ENCODE measurements at places on chromosomes 3 and 15. TPM values are rescaled to one million over a fixed set of nuclear protein-coding genes. Genes with fewer than 3 reads are reported as not detected.

The GOLGA8M gene
- total RNA-seq, result 6.8 TPM

The NANOGP8 gene
- 0.45 TPM for total RNA-seq

The HPS3 gene
- total RNA-seq, result 5.1 TPM

The SLC7A14 gene
- total RNA-seq, result 0.10 TPM

The ROPN1 gene
- not detected for total RNA-seq

The TRH gene
- total RNA-seq, result not detected

The P2RY1 gene
- 1.1 TPM for total RNA-seq

The DUOXA2 gene
- not detected for total RNA-seq

DNA sequence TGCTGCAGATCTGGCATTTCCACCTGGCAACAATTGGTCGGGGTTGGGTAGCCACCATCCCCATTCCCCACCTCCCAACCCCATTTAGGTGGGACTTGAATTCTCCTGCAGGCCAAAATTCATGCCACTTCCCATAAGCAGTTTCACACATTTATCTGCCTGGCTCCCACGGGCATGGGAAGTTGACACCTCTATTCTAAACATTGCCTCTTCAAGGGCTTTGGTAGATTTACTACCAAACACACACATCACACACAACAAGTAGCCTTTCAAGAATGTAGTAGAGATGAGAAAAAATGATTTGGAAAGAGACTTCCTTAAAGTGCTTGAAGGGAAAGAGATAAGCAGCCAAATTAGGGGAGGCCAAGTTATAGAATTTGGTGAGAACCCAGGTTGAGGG, 30.9 kb downstream of the ZBTB38 start:
- DNase-seq, result no peak

DNA sequence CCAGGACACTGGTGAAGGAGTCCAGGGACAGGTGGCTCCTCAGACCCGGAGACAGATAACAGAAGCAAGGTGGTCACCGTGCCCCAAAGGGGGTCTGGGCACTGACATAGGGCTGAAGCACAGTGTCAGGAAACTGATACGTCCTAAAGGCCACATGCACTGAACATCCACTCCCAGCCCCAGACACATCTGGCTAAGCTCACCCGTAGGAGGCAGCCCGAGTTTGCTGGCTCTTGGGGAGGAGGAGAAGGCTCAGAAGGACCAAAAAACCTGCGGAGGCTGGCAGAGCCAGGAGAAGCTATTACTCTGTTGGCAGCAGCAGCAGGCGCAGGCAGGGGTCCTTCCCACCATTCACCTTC, 1.2 kb downstream of the CACNA2D2 start:
- no peak for DNase-seq

DNA sequence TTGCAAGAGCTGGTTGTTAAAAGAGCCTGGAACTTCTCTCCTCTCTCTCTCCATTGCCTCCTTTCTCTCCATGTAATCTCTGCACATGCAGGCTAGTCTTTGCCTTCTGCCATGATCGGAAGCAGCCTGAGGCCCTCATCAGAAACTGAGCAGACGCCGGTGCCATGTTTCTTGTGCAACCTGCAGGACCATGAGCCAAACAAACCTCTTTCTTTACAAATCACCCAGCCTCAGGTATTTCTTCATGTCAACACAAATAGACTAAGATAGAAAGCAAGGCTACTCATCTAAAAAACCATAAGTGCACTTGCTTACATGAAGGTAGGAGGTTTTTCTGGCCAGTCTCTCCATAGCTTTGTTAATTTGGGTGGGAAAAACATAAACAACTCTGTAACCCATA, 8.7 kb downstream of the PDZRN3 start:
- no peak for DNase-seq

GRCh38 chr15:100877551-100877950, 2.1 kb upstream of the ALDH1A3 start:
- no peak for DNase-seq

GRCh38 chr3:104933972-104934371, 432.7 kb upstream of the ALCAM start:
- no peak for DNase-seq

- DNase-seq, result no peak
Measured at GRCh38 chr3:189621948-189622603, 9.1 kb upstream of the TP63 start.

DNA sequence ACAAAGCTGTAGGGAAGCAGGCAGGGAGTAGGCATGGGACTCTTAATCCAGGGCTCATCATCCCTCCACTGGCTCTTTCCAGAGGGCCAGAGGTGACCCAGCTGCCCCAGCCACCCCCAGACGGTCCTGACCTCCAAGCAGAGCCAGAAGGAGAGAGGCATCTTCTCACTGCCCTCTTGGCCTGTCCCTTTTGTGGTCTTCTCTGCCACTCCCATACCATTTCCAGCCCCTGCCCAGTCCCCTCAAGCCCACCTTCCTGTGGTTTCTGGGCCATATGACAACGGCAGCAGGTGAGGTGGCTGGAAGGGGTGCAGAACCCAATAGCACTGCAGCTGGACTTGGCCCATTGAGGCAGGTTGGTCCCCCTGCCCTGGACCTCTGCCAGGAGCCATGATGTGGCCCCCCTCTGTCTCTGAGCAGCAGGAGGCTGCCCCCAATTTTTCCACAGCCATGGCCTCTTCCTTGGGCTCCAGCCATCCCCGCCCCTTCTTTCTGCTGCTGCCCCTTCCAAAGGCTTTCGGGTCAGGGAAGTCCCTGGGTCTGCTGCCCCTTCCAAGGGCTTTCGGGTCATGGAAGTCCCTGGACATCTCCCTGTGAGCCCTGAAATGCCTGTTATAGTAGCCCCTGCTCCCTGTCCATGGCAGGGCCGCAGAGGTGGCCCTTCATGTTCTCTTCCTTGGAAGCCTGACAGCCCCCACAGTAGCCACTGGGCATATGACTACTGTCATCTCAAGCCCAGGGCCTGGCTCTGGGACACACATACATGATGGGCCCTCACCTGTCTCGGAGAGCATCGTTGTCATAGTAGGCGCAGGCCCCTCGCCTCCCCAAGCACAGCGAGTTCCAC, 39.5 kb upstream of the RAB6B start:
- peak; percentile 38 for DNase-seq

GRCh38 chr15:27336676-27337075, 365.7 kb downstream of the GABRG3 start:
- DNase-seq, result no peak

DNA sequence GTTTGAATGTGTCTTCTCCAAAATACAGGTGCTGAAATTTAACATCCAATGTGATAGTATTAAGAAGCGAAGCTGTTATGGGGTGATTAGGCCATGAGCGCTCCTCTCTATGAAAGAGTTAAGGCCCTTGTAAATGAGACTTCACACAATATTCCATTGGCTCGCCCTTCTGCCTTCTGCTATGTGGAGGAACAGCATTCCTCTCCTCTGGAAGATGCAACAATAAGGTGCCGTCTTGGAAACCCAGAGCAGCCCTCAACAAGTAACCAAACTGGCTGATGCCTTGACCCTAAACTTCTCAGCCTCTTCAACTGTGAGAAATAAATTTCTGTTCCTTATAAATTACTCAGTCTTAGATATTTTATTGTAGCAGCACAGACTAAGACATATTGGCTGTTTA, 874.6 kb downstream of the ROBO1 start:
- DNase-seq, result no peak

DNA sequence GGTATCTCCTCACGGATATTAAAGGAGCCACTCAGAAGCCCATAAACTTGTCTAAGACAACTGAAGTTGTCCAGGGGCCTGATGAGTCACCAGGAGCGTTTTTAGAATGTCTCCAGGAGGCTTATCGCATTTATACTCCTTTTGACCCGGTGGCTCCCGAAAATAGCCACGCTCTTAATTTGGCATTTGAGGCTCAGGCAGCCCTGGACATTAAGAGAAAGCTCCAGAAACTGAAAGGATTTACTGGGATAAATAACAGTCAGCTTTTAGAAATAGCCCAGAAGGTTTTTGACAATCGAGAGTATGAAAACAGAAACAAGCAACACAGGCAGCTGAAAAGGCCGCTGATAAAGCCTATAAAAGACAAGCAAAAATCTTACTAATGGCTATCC, 4.1 kb downstream of the DET1 start:
- DNase-seq, result no peak

DNA sequence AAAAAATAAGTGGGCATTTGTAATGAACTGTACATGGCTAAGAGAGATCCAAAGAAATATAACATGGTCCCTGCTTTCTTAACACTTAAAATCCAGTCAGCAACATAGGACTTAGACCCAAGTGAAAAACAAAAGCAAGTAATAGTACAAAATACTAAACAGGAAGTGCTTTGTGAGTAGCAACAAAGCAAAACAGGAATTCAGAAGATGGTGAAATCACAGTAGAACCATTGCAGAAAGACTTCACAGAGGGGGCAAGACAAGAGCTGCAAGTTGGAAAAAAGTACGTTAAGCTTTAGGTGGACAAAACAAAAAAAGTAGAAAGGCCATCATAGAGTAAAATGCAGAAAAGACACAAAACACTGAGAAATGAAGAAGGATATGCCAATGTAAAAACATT, 116.0 kb downstream of the TBC1D5 start:
- DNase-seq, result no peak

DNA sequence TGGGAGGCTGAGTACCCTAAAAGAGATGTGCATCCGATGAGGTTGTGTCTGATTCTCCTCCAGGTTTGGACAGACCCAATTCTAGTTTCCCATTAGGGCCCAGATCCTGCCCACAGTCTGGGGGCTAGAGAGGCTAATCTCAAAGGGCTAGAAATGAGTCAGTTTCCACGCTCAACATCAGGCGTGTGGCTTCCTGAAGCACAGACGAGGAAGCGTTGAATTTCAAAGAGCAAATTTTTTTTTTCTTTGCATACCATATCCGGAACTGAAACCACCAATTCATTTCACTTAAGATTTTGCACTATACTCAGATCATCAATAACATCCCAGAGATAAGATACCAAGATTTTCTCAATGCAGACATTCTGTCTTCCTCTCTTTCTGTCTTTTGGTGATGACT, 173.8 kb upstream of the BCL6 start:
- no peak for DNase-seq

DNA sequence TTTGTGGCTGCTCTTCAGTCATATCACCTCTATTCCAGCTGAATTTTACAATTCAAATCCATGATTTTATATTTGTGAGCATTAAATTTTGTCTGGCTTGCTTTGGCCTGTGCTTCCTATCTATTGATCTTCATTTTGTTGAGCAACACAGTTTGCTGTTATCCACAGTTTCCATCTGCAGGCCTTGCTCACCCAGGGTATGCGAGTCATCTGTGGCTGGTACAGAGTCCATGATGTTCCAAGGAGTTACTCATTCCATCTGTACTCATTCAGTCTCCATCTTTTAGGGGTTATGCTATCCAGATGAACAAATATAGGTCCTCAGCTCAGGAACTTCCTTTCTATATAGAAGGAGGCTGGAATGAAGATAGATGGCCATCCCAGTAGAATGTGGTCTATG, 70.1 kb upstream of the CCK start:
- DNase-seq, result no peak

DNA sequence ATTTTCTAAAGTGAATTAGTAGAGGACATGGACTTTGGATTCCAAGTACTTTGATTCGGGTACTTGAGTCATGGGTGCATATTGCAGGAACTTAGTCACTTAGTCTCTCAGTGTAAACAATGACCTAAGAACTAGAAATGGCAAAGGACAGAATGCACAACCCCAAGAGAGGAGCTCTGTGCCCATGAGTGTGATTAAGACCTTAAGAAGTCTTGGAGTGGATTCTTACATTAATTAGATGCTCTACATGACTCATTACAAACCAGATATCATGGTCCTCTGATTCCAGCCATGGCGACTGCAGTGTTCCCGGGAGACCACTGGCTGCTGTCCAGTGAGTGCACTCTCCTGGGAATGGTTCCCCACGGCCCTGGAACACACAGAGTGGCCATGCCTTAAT, 251.5 kb downstream of the GABRG3 start:
- no peak for DNase-seq

GRCh38 chr15:72312605-72313447, 7.1 kb downstream of the CELF6 start:
- peak; percentile 71 for DNase-seq

DNA sequence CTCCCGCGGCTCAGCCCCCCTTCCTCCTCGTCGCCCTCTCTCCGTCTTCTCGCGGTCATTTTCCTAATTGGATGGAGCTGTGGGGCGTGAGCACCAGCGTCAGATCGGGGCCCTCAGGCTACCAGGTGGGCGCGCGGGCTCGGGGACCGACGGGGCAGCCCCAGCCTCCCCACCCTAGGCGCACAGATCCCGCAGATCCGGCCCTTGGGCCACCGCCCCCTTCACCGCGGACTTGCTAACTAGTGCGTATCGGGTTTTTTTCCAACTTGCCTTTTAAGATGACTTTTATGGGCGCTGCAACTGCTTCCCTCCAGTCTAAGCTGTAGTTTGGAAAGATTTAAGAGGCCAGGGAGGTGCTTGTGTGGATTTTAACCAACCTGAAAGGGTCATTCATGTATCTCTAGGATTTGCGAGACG, 1.3 kb downstream of the ZNF710 start:
- DNase-seq, result no peak

- no peak for DNase-seq
Measured at GRCh38 chr15:47432826-47433225, 284.5 kb upstream of the SEMA6D start.

DNA sequence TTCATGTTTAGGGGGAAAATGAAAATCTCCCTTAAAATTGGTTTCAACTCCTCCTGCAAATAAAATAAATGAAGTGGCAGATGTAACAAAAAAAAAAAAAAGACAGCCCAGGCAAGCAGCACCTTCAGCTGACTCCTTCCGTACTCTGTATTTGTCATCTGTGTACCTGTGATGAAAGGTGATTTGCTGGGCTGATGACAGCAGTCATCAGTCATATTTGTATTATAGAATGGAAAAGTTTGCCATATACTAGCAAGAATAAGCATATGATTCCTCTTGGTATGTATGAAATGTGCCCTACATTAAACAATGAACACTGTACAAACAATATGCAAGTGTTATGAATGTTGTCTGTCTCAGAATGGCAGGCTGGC, 44.1 kb upstream of the WWTR1 start:
- DNase-seq, result no peak

GRCh38 chr3:10962481-10963036, 30.0 kb upstream of the SLC6A1 start:
- DNase-seq, result no peak

GRCh38 chr3:57464801-57465200, 79.3 kb downstream of the DNAH12 start:
- DNase-seq, result no peak

- peak; percentile 67 for DNase-seq
Measured at GRCh38 chr15:65184305-65184867, 756 bp downstream of the CLPX start.

GRCh38 chr3:148943506-148944205, 47.7 kb upstream of the GYG1 start:
- DNase-seq, result no peak
